A673 (cell line): ENCODE measurements at places on chromosomes 7 and 10. TPM values are rescaled to one million over a fixed set of nuclear protein-coding genes. Genes with fewer than 3 reads are reported as not detected.
A peak's percentile ranks its signal among the peaks of the same experiment; 100 is the strongest.

DNA sequence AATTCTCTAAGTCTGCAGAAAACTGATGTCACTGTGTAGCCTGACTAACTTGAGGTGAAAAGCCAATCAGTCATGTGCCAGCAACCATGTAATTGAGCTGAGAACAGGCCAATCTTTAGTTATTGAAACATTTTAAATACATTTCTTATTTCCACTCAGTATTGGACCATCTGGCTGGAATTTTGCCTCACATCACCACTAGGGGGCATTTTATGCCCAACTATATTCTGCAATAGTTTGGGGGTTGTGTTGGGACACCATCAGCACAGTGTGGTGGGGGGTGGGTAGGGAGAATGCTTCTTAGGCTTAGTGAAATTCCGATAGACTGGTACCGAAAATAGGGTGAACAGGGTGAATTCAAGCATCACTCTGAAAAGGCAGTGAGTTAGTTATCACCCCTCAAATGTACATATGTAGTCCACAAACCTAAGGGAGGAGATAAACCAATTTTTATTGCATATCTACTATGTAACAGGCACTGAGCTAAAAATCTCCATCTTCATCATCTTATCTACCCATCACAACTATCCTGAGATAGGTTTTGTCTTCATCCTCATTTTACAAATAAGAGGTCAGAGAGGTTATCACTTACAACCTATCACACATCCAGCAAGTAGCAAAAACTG, 17.8 kb downstream of the NPSR1 start:
- DNase-seq, result peak; percentile 47

ITIH2 gene
- total RNA-seq, result not detected in 2 replicates

- DNase-seq, result no peak
These were observed 174.4 kb downstream of the GRID1 start for GRCh38 chr10:86192147-86192546.

TACR2 gene
- total RNA-seq, result 0.17 and 0.21 TPM in 2 replicates

- no peak for DNase-seq
These were observed 142.3 kb downstream of the PRPF18 start for GRCh38 chr10:13728898-13729535.

DNA sequence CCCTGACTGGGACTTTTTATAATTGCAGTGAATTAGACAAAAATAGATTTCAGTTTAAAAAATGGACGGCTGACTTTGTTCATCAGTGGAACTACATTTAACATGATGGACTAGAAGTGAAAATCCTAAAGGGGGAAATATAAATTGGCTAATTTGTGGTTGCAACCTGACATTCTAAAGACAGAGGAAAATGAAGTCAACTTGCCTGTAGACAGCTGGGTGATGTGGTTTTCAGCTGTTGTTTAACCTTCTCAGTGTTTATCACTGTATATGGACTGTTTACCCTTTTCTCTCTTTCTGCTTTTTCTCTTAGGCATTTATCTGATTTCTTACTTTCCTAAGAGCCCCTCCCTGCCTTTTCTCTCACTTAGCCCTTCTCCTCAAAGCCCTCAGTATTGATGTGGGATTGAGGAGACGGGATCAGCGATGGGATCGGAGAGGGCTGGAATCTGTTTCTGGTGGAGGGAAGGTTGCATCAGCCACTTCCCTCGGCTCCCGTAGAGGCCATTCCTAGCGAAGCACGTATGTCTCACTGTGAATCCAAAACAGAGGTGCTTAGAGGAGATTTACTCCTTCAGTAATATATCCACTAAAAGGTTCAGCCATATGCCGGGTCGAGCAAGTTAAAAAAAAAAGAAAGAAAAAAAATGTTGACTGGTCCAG, 109.0 kb upstream of the KLF6 start:
- DNase-seq, result no peak

DNA sequence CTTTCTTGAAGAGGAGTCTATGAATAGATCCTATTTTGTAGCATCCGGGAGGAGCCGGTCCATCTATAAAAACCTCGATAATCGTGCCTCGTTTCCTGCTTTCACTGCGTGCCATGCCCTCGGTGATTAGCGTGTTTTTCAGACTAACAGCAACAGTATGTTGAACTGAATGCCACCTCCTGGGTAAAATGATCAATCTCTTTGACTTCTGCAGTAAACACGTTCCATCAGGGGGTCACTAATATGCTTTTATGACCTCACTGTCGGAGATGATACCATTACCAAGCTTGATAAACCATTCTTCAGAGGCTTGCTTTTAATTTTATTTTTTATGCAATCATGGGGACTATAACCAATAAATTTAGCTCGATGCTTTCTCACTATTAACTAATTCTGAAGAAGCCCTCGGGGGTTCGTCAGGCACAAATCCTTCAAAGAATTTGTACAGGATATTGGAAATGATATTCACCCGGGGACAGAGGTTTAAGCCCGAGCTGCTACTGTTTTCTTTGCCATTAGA, 228.3 kb downstream of the ADARB2 start:
- DNase-seq, result peak; percentile 13
